Myocyte (in vitro differentiated cells): ENCODE measurements at places on chromosomes 13 and 19. TPM values are rescaled to one million over a fixed set of nuclear protein-coding genes. Genes with fewer than 3 reads are reported as not detected.

Gene NLRP4
- total RNA-seq = not detected in 2 replicates

Gene PGLYRP2
- not detected in 2 replicates for total RNA-seq

Gene C13orf42
- total RNA-seq = not detected in 2 replicates

Gene ZNF285
- total RNA-seq = 2.6 and 4.6 TPM in 2 replicates

Gene CEACAM20
- total RNA-seq = not detected in 2 replicates

Gene SYCN
- not detected in 2 replicates for total RNA-seq

Gene EDDM13
- total RNA-seq = not detected in 2 replicates

Gene C19orf73
- not detected in 2 replicates for total RNA-seq

DNA sequence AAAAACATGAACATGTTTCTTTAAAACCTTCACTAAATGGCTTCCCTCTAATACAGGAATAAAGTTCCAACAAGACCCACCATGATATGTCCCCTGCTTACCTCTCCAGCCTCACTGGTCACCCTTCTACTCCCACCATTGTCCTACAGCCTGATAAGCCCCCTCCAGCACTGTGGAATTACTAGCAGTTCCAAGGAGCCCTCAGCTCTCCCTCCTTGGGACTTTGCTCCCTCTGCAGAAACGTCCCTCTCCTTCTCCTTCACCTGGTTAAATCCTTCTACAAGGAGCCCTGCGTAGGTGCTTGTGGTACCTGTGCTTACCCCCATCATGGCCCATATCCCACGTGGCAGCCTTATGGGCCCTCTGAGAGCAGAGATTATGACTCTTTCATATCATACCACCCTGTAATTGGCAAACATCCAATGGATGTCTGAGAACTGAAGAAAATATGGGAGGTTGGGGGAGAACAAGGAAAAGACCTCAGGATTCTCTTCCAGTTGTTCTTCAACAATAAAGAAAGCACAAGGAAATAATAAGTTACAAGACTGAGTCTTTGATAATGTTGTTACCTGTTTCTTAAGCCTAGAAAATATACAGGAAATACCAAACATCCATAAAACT, 26.1 kb upstream of the DOCK9 start:
- DNase-seq = no peak

- peak; percentile 13 for DNase-seq
Observed at GRCh38 chr13:30581582-30581981, 36.1 kb upstream of the USPL1 start.

DNA sequence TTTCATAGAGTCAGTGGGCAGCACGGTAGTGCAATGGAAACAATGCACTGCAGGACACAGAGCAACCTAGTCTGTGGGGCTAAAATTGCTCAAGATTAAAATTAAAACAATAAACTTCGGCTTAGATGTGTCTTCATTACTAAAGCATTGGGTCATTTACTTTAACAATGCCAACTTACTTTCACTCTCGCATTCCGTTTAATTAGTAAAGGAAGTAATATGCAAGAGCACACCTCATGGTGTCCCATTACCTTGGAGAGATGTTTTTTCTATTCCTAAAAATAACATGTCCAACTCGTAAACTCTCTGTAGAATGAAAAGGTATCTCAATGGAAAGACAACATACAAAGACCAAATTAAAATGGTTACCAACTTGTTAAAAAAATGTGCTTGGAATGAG, 738.4 kb downstream of the PCDH17 start:
- DNase-seq = no peak

DNA sequence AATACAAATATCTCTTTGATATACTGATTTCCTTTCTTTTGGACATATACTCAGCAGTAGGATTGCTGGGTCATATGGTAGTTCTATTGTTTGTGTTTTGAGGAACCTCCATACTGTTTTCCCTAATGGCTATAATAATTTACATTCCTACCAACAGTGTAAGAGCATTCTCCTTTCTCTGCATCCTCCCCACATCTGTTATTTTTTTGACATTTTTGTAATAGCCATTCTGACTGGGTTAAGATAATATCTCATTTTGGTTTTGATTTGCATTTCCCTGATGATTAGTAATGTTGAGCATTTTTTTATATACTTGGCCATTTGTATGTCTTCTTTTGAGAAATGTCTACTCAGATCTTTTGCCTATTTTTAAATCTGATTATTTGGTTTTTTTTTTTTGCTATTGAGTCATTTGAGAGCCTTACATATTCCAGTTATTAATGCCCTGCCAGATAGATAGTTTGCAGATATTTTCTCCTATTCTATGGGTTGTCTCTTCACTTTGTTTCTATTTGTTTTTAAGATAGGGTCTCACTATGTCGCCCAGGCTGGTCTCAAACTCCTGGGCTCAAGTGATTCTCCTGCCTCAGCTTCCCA, 95.7 kb downstream of the FNDC3A start:
- no peak for DNase-seq

DNA sequence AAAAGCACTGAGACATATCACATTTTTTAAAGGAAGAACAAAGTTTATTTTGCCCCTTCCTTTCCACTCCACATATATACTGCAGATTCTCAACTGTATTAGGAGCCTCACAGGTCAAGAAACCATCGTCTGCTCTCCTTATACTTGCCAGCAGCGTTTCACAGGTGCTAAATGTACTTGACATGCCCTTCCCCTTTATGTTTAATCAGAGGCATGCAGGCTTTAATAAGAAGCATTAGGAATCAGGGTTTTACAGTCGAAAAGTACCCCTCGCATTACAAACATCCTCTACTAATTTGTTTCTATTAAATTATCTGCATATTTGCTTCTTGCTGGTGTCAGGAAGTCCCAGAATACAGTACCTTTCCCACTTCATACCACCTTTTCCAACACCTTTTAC, 3.7 kb upstream of the RAP2A start:
- DNase-seq = no peak

DNA sequence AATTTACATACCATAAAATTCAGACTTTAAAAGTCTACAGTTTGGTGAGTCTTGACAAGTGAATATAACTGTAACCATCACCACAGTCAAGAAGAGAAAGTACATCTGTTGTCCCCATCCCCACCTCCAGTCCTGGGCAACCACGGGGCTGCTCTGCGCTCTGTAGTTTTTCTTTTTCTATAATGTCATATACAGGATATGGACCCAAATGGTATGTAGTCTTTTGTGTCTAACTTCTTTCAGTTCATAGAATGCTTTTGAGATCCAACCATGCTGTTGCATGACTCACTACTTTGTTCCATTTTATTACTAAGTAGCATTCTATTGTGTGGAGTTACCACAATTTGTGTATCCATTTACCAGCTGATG, 103.9 kb downstream of the DOCK9 start:
- DNase-seq = no peak

DNA sequence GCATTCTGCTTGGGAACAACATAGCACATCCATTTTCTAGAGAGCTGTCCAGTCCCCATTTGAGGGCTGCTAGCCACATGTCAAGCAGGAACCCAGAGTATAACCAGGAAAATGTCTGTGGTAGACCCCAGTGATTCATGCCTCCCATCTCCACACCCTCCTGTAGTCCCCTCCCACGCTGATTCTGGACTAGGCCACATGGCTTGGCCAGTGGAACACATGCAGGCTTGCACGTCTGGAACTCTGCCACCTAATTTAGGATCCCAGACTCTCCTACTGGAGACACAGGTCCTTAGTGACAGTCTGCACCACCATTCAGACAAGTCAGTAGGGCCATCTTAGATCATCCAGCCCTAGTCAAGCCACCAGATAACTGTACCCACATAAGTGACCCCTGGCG, 149.8 kb downstream of the ZIC5 start:
- peak; percentile 59 for DNase-seq

DNA sequence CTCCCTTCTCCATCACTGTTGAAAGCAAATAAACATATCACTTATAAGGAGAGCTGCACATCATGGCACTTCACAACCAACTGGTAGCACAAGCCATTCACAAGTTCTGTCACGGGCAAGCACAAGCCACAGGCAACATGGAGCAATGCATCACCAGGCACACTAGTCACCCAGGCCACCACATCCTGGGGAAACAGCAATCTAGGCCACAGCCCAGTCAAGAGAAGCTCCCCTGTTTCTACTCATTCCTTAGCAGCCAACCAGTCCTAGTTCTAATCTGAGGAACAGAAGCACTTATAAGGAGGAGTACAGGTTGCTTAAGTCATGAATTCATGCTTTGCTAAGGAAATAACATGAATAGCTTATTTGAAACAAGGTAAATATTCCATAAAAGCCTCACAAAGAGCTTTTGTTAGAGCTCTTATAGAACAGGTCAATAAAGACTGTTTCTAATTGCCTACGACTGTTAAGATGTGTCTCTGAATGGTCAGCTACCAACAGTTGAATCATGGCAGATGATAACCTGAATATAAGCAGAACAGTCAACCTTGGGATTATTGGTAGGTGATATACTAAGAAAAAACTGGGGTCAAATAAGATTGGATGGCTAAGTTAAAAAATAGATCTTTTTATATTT, 169.0 kb downstream of the TBC1D4 start:
- DNase-seq = no peak

- DNase-seq = peak; percentile 1
Observed at GRCh38 chr19:31906111-31906871, 439.1 kb upstream of the ZNF507 start.

- DNase-seq = peak; percentile 56
Observed at GRCh38 chr13:43289470-43290255, 266.3 kb downstream of the DNAJC15 start.

DNA sequence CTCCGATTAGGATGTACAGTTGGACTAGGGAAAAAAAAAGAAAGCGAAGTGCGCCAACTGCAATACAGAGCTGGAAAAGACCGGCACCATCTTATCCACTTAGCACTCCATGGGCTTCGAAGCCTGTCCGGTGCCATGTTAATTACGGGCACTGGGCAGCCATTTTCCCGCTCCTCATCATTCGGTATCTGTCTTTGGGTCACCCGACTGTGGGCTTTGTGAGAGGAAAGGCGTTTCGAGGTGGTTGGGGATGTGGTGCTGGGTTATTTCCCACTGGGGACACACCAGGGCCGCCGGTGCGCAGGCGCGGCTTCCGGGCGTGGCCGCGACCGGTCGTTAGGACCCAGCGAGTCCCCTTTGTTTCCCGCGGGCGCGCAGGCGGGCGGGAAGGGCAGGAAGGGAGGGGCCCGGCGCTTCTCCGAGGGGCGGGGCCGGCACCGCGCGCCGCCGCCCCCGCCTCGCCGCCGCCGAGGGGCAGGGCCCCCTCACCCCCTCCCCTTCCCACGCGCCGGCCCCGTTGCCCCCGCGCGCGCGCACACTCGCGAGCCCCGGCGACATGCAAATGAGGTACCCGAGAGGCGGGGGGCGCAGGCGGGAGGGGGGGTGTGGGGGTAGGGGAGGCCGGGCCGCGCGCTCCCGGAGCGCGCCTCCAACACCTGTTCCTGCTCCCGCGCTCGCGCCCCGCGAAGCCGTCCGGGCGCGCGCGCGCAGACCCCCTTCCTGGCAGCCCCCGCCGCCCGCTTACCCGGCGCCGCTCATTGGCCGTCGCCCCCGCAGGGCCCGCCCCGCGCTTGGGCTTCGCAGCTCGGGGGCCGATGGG, at the start of gene ZNF524:
ZNF524 (plus strand) TSS at position 447 of the 820 bp plus-strand sequence. CDS start 1,825 bp downstream, outside the sequence.
- DNase-seq = peak; percentile 94

DNA sequence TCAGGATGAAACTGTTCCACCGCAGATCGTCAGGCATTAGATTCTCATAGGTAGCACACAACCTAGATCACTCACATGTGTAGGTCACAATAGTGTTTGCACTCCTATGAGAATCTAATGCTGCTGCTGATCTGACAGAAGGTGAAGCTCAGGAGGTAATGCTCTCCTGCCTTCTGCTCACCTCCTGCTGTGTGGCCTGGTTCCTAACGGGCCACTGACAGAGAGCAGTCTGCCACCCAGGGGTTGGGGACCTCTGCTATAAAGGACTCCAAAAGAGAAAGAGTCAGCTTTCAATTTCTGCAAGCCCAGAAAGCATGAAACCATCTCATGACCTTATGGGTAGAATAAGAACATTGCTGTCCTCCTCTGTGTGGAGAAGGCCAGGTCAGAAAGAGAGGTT, 43.5 kb upstream of the PCCA start:
- DNase-seq = no peak

GRCh38 chr13:65834897-65835296, 1395.2 kb downstream of the PCDH9 start:
- DNase-seq = no peak

- DNase-seq = no peak
Observed at GRCh38 chr19:17790059-17790780, 4.7 kb upstream of the B3GNT3 start.

GRCh38 chr19:3687774-3688706, 12.2 kb downstream of the PIP5K1C start:
- no peak for DNase-seq

- DNase-seq = peak; percentile 36
Observed at GRCh38 chr19:10290357-10290875, 664 bp downstream of the ICAM5 start.

GRCh38 chr19:55400281-55401087, 7.1 kb downstream of the UBE2S start:
- DNase-seq = no peak

DNA sequence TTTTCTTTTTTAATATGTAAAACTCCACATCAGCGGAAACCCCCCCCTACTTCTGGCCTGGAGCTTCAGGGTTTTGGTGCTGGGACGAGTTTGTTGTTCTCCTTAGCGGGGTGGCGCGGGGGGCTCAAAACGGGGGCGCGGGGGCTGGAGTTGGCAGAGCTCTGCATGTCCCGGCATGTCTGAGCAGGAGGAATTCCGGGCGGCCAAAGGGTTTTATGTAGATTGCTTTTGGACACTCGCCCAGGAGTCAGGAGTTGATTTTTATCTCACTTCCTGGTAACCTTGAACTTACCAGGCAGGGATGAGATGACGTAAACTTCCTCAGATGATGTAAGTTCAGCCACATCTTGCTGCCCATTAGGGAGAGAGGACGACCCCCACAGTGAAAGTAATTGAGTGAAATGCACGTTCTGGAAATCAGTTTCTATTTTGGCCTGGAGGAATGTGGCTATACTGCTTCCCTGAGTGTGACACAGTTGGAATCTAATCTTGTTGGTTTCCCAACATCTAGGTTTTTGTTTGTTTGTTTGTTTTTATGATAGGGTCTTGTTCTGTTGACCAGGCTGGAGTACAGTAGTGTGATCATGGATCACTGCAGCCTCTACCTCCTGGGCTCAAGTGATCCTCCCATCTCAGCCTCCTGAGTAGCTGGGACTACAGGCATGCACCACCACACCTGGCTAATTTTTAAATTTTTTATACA, 21.0 kb upstream of the GDF15 start:
- peak; percentile 69 for DNase-seq
